ENCODE measurements at places on chromosomes 4 and X.

GRCh38 chrX:119238557-119238956 is 2.5 kb downstream of the PGRMC1 start:
- DNase-seq, result no peak

DNA sequence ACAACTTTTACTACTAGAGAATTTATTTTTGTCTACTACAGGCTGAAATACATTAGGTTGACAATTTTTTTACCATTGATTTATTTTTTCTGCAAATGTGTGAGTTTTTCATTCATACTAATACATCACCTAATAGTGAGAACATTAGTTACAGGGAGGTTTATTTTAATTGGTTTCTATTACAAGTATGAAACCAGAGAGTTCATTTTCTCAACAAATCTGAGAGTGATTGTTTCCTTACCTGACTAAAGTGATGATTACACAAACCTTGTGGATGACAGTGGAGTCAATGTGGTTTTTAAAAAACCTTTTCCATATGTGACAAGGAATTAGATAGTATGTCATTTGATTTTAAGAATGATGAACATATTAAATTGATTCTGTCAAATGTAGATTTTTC is 227.4 kb downstream of the PALLD start:
- DNase-seq, result no peak

DNA sequence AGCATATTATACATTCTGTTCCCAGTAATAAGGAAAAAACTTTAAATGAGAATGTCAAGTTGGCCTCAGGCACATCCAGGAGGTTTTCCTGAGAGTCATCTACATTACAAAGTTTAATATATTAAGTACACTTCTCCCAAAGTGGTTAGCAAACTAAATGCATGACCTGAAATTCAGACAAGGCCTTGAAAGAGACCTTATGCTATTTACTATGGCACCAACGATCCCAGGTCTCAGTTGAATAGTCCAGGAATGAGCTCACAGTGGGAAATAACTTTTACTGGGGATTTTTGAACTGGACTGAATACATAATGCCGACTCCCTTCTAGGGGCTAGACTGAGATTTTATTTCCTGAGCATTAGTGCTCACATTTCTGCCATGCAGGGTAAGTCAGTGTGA is 1577.5 kb upstream of the PCDH7 start:
- no peak for DNase-seq

GRCh38 chrX:7828594-7828993 is 14.4 kb upstream of the VCX start:
- no peak for DNase-seq

DNA sequence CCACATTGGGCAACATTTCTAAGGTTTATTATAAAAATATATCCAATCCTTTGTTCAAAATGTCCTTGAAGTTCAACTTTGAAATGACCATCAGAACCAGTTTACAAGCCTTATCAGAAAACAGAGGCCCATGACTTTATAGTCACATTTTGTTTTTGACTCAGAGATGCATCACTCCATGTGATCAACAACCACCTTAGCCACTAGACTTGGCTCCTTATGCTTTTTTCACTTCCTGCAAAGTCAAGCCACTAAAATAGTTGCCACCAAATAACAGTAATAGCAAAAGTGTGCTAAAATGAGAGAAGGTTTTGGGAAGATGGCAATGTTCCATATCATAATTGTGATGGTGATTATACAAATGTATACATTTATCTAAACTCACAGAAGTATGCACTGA is 181.7 kb downstream of the MAML3 start:
- no peak for DNase-seq
